ENCODE measurements at places on chromosomes 7 and 10.

- DNase-seq: no peak
Observed at GRCh38 chr7:122014697-122015096, 129.4 kb downstream of the AASS start.

- no peak for DNase-seq
Observed at GRCh38 chr7:70242826-70243225, 644.6 kb downstream of the AUTS2 start.

GRCh38 chr7:90402785-90403173, 482 bp upstream of the CLDN12 start:
- no peak for DNase-seq

GRCh38 chr7:38855867-38856266, 53.1 kb downstream of the VPS41 start:
- DNase-seq: no peak

GRCh38 chr7:32364581-32364980, 125.6 kb downstream of the LSM5 start:
- no peak for DNase-seq

DNA sequence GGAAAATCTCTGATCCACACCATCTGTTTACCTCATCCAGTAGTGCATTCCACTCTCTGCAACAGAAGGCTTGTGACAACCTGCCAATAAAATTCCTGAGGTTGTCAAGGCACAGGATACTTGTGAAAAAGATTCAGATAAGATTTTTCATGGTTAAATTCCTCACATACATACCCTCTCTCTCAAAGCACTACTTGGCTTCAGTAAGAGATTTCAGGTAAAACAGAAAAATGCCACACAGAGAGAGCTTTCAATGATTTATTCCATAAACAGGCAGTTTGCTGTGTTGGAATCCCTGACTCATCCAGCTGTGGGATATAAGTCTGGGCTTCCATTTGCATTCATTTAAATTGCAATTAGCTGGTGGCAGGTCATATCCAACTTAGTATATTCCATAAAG, 99.7 kb upstream of the CAV2 start:
- DNase-seq: no peak

DNA sequence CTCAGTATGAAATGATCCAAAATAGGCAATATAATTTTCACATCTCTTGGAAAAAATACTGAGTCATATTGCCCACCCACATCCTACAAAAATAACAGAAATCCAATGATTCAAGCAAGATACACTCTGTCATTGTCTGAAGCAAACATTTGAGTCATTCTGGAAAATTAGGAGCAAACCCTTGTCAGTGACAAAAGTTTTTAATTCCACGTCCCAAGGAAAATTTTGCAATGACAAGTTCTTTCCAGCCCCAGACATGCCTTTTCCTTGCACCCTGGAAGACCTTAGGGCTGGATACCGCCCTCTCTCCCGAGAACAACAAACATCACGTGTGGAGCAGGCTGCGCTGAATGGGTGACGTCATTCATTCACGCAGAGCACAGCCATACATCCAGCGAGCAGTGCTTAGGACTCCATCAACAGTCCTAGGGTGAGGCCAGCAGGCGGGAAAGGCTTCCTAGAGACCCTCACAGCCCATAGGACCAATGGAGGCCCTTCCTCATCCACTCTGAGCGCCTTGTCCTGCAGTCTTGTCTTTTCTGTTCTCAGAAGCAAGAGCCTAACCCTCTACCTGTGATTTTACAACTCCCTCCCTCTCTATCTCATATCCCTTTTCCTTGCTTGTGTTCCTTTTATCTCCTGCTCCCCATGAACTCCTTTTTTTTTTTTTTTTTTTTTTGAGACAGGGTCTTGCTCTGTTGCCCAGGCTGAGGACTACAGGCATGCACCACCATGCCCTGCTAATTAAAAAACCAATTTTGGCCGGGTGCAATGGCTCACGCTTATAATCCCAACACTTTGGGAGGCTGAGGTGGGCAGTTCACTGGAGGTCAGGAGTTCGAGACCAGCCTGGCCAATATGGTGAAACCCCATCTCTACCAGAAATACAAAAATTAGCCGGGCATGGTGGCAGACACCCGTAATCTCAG, 23.5 kb upstream of the KDM7A start:
- no peak for DNase-seq

DNA sequence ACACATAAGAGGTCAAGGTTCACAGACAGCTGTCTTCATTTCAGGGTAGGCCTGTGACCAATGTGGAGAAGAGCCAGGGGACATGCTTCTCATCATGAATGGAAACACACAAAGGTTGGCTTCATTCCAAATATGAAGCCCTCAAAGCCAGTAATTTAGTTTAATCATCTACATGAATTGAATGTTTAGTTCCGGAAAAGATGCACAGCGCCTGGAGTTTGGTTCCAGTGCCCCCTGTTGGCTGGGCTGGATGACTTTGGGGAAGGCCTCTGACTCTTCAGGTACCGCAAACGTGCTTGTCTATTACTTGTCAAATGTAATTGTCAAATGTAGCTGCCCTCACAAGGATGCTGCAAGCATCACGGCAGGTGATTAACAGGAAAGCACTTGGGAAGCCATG, 130.7 kb downstream of the ADRA2A start:
- peak; percentile 30 for DNase-seq

GRCh38 chr7:11427686-11428273, 404.2 kb downstream of the THSD7A start:
- DNase-seq: peak; percentile 75

DNA sequence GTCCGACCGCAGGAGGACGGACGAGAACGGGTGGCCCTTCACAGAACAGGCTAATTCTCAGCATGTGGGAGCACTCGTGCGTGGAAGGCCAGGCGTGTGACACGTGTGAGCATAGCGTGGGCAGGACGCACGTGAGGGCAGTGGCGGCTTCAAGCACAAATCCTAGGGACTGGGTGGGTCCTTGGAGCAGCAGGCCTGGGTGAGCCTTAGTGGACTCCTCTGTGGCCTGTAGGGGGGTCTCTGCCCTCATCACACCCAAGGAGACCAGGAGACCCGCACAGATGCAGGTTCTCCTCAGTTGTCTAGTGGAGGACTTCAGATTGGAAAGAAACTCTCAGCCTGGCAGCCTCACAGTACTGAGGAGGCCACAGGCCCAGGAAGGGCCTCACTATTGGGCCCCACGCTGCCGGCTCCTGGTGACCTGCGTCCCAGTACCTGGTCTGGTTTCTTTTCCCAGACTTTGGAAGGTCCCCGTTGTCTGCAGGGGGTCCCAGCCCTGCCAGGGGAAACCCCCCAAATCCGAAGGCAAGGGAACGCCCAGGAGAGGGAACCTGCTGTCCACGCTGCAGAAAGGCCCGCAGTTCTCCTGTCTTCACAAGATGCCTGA, 49.1 kb upstream of the FAM20C start:
- DNase-seq: no peak

DNA sequence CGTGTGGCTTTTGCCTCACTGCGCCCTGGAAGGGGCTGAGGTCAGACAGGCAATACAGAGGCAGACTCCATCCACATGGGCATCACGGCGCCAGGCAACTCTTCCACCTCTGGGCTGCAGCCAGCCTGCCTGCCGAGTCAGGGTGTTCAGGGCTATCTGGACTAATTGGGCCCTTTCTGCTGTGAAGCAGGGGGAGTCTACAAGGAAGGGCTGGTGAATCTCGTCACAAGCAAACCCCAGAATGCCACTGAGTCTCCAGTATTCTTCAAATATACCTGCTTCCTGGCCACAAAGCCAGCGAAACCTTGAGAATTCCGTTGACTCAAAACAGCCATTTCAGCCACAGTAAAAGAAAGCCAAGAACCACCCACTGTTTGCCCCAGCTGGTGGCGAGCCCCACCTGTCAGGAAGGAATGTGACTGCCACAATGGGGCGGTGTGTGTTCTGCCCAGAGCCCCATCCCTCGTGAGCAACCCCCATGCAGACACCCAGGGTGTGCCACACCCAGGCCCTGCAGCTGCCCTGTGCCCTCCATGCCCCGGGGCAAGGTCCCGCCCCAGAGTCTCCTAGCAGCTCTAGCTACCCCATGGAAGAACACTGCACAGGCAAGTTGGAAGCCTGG, 117.3 kb downstream of the FAM53B start:
- DNase-seq: no peak

DNA sequence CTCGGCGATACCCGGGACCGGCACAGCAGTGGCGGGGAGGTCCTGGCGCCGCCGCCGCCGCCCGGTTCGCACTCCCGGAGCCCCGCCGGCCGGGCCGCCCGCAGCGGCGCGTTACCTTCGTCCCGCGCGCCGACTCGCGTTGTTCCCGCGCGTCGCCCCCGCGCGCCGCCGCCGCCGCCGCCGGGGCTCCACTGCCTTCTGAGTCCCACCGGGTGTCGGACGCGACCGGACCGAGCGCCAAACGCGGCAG, at the start of gene EZH2:
Gene EZH2 (minus strand): TSS at position 243 of the 250 bp plus-strand sequence. CDS start 36,993 bp downstream, outside the sequence.
- no peak for DNase-seq

GRCh38 chr7:22445140-22445743, 54.7 kb downstream of the STEAP1B start:
- DNase-seq: no peak

GRCh38 chr10:29217292-29217738, 71.6 kb upstream of the LYZL1 start:
- DNase-seq: no peak

DNA sequence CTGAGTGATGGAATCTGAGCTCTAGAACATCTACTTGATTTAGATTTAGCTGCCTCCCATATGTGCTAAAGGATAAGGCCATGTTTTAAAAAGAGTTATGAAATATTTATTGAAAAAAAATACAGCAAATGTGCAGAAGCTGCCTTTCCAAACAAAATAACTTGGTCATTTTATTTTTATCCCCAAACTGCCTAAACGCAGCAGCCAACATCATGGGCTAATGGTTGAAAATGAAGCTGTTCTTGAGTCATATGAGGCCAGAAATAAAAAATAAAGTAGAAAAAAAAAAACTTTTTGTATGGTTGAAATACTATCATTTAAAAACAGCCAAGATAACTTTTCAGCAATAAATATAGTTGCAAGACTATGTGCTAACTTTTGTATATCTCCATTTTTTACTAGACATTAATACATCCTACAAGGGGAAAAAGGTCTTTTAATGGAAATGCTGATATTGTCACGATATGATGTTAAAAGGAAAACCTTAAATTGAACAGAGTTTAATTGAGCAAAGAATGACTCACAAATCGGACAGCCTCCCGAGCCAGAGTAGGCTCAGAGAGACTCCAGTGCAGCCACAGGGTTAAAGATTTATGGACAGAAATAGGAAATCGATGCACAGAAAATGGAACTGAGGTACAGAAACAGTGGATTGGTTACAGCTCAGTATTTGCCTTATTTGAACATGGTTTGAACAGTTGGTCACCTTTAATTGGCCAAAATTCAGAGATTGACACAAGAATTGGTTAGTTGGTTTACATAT, 305.8 kb downstream of the MDFIC start:
- no peak for DNase-seq

DNA sequence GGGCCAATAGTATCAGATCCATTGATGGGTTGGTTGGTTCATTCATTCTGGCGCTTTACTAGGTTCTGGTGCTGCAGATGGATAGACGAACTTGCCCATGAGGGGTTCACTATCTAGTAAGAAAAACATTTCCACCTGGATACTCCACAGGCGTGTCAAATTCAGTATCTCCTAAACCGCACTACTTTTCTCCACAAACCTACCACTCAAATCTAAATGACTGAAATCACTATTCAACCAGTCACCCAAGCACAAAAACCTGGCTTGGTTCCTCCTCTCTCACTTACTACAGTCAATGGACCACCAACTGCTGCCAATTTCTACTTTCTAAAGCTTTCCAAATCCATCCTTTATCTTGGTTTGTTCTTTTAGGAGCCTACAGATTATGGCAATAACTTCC, 572 bp downstream of the AGK start:
- DNase-seq: peak; percentile 5

GRCh38 chr7:121666306-121666705, 206.7 kb upstream of the PTPRZ1 start:
- DNase-seq: no peak

- no peak for DNase-seq
Observed at GRCh38 chr10:8121201-8121890, 66.9 kb downstream of the GATA3 start.

DNA sequence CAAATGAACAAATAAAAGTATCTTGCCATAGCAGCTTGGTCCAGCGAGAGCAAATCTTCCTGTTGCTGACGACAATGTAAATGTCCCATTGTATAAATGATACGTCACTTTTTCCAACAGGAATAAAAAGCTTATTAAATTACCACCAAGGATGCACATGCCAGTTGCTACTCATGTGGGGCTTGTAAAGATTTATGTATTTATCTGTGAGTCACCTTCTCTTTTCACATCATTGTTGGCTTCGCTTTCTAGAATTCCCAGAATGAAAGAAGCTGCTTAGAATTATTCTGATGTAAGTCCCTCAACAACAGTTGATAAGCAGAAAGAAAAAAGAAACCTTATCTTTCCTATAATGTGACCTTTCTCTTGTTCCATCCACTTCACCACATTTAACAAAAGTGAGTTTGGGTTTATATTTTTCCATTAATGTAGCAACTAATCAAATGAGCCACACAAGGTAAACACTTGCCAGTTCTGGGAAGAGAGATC, 22.4 kb downstream of the DNAJC12 start:
- peak; percentile 9 for DNase-seq

- no peak for DNase-seq
Observed at GRCh38 chr10:121732656-121733445, 134.6 kb upstream of the FGFR2 start.

GRCh38 chr10:1159131-1160061, 103.2 kb downstream of the WDR37 start:
- DNase-seq: no peak

DNA sequence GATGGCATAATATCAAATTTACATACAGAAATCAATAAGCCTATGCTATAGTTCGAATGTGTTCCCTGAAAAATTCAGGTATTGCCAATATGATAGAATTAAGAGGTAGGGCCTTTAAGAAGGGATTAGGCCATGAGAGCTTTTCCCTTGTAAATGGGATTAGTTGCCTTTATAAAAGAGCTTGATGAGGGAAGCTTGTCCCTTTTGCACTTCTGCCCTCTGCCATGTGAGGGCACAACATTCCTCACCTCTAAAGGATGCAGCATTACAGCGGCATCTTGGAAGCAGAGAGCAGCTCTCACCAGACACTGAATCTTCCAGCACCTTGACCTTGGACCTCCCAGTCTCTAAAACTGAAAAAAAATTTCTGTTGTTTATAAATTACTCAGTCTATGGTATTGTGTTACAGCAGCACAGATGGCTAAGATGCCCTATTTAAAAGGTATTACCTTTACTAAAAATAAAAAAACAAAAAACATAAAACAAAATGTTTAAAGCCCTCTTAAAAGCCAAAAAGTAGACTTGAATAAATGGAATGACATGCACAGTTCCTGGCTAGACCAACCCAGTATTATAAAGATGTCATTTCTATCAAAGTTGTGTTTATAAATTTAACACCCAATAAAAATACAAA, 909.6 kb downstream of the REEP3 start:
- DNase-seq: no peak

Data from NCI-H446 (cell line).